WTC11 (cell line): ENCODE measurements at places on chromosomes 7 and 10.

DNA sequence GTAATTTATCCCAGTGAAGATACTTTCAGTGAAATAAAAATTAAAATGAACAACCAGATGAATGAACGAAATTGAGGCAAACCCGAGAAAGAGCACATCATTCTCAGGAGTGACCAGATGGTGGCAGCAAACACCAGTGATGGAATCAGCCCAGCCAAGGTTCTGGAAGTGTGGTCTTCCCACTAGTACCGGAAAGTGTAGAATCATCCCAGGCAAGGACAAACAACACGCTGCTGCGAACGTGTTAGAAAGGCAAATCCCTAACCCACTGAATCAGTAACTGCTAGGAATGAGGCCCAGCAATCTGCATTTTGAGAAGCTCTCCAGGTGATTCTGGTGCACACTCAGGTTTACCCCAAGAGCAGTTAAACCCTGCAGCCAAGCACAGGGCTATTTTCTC, 15.5 kb upstream of the SLC18A3 start:
- peak; percentile 70 for DNase-seq

- DNase-seq: no peak
Observed at GRCh38 chr7:5854738-5855137, 25.9 kb upstream of the OCM start.

DNA sequence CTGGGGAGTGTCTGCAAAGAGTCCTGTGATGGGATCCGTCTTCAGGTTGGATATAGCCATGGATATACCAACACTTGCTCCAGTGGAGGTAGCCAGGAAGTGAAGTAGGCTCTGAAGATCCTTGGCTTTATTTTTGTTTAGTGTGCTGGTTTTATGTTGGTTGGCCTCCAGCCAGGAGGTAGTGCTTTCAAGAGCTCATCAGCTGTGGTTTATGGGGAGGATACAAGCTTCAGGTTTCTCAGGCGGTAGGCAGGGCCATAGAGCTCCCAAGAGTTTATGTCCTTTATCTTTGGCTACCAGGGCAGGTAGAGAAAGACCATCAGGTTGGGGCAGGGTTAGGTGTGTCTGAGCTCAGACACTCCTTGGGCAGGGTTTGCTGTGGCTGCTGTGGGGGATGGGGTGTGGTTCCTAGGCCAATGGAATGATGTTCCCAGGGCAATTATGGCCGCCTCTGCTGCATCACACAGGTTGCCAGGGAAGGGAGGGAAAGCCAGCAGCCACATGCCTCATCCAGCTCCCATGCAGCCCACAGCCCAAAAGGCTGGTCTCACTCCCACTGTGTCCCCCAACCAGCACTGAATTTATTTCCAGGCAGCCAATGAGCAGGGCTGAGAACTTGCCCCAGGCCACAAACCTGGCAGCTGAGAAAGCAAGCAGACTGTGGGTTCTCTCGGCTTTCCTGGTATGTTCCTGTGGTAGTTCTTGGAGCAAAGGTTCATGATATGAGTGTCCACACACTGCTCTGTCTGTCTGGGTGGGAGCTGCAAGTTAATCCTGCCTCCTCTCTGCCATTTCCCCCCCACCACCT, 67.0 kb upstream of the PRLHR start:
- no peak for DNase-seq

DNA sequence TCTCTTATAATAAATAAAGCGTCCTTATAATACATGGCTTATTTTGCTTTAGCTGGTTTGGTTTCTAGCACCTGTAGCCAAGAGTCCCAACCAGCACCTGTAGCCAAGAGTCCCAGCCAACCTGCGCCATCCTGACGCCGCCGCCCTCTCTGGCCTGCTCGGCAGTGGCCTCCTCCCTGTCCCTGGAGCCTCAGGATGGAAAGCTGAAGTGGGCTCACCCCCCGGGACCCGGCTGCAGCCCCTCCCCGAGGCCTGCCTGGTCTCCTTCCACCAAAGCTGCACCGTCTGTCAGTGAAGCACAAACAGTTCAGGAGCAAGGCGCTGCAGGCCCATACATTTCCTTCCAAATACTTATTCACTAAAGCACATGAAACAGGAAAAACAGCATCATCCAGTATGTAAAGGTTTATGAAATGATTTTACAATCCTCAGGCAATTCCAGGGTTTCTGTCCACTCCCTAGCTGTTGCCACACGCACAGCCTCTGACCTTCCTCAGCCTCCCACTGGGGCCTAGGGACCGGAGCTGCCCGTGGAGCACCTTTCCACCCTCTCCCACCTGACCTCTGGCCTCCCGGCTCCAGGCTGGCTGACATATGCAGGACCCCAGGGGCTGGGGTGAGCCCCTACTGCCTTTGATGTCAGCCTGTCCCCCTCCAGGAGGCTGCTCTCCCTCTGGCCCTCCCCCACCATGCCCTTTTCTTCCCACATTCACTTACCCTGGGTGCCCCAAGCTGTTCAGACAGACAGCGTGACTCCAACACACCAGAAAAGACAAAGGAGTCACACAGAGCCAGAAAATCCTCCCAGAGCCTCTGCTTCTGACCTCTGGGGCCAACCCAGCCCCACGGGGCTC, 149.6 kb upstream of the PPP2R2D start:
- no peak for DNase-seq

DNA sequence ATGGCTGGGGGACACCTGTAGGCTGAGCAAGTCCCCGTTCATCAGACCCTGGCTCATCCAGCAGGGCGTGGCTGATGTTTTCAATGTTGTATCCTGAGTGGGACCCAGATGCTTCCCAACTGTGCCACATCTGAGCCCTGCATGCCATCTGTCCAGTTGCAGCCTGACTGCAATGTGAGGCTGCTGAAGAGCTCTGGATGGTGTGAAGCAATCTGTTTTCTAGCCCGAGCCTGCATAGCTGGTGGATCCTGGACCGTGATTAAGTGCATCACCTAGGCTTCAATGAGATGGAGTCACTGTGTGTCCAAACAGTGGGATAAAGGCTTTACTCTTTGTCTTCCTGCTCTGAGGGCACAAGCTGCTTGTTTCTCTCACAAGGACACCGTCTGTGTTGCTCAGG, 99.8 kb downstream of the TCF7L2 start:
- DNase-seq: no peak

DNA sequence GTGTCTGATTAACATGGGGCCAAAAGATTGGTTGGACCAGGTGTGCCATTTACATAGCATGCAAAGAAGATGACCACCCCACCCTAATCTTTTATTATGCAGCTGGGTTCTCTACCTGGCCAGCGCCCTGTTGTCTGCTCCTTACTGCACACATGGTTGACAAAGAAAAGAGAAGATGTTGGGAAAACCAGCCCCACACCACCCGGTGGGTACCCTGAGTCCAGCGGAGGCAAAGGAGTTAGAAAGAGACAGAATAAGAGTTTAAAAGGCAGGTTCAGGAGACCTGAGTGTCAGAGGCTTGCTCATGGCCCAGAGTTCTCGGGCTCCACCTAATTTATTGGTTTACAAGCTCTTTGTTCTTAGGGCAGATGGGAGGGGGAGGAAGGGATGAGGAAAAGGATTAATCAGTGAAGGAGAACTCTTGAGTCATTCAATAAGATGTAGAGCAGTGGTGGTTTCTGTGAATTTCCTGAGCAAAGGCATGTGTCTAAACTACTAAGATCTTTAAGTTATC, 24.1 kb upstream of the ABCA13 start:
- DNase-seq: no peak

DNA sequence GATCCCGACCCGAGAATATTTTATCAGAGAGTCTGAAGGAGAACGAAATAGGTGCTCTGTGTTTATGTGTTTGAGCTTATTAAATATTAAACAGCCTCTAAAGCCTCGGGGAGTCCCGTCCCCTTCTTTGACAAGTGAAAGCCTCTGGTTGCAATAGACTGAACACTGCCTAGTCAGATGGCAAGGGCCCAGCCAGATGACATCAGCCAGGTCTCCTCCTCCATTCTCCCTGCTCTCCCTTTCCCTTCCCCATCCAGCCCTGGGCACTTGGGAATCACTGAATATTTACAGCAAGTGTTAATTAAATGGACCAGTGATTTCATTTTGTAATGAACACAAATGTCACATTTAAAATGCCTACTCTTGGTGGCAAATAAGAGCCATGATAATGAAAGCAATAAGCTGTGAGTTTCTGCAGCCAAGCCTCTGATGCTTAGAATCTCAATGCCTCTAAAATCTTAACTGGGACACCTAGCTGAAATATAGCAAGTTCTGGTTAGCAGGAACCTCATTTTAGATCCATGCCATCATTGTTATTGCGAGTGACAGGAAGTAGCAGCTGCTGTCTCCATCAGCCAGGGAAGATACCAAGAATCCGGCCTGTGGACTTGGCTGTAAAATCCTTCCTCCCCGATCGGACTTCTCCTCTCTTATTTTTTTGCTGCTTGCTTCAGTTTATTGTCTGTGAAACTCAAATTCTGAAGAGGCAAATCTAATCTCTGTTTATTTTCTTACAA, 202.1 kb downstream of the PRPF18 start:
- DNase-seq: no peak

- DNase-seq: no peak
Observed at GRCh38 chr7:20328692-20329091, 2.0 kb upstream of the ITGB8 start.

DNA sequence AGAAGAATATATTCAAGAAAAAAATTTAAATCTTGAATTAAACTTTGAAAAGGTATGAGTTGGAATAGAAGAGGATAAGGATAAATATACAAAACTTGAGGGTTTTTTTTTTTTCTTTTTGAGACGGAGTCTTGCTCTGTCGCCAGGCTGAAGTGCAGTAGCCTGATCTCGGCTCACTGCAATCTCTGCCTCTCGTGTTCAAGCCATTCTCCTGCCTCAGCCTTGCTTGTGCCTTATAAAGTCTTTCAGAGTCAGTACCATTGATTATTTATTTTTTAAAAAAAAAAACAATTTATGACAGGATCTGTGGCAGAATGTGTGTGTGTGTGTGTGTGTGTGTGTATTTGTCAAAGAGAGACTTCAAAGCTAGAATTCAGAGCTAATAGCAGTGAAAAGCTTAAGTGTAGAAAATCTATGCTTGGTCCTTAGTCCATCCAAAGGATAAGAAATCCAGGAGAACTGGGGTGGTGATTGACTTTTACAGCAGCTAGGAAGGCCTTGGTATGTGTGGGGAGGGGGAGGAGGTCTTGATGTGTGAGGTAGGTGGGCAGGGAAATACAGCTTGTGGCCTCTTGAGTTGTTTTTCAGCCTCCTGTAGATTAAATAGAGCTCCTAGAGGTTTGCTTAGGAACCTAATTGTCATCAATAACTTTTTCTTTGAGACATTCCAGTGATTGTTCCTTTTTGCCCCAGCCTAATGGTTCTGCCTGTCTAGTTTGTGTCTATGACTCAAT, 2.4 kb downstream of the HECTD2 start:
- DNase-seq: no peak

- no peak for DNase-seq
Observed at GRCh38 chr10:28008054-28008453, 9.2 kb upstream of the ODAD2 start.

GRCh38 chr10:122050811-122051210, 61.8 kb downstream of the TACC2 start:
- DNase-seq: no peak

DNA sequence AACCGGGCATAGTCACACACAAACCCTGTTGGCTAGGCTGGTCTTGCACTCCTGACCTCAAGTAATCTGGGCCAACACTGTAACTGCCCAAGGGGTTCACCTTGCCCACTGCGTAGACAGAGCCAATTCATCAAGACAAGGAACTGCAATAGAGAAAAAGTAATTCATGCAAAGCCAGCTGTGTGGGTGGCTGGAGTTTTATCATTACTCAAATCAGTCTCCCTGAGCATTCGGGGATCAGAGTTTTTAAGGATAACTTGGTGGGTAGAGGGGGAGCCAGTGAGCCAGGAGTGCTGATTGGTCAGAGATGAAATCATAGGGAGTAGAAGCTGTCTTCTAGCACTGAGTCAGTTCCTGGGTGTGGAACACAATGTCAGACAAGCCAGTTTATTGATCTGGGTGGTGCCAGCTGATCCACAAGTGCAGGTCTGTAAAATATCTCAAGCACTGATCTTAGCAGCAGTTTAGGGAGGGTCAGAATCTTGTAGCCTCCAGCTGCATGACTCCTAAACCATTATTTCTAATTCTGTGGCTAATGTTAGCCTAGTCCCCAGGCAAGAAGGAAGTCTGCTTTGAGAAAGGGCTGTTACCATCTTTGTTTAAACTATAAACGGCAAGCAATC, 15.6 kb upstream of the FXYD4 start:
- DNase-seq: no peak

DNA sequence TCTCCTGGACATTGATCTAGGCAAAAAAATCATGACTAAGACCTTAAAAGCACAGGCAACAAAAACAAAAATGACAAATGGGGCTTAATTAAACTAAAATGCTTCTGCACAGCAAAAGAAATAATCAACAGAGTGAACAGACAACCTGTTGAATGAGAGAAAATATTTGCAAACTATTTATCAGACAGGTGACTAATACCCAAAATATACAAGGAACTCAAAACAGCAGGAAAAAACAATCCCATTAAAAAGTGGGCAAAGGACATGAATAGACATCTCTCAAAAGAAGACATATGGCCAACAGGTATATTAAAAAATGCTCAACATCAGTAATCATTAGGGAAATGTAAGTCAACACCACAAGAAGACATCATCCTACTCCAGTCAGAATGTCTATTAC, 166.8 kb downstream of the MTERF1 start:
- no peak for DNase-seq

DNA sequence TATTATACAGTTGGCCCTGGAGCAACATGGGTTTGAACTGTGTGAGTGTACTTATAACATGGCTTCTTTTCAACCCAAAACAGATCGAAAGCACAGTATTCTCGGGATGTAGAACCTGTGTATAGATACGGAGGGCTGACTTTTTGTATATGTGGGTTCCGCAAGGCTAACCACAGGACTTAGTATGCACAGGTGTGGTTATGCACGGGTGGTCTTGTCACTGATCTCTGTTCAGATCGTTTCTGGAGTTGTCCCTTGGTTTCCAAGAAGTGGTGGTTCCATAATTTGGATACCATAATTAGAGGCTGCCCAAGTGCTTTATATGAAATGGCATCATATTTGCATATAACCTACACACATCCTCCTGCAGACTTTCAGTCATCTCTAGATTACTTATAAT, 10.9 kb upstream of the BHLHA15 start:
- DNase-seq: no peak

GRCh38 chr7:70665997-70666396, 465.9 kb upstream of the GALNT17 start:
- DNase-seq: no peak

DNA sequence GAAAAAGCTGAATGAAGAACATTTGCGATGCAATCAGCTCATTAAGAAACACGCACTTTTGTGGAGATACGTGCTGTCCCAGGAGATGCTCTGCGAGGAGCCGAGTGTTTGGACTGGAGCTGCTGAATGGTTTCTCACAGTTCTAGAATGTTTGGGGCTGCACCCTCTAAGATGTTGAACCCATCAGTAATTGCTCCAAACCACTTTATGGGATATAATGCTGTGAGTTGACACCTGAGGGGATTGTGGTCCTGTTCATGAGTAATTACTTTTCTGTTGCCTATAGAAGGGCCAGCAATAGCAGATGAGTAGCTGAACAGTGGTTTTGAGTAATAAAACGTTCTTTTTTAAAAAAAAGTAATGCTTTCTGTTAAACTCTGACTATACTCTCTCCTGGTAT, 63.1 kb downstream of the IKZF1 start:
- no peak for DNase-seq

DNA sequence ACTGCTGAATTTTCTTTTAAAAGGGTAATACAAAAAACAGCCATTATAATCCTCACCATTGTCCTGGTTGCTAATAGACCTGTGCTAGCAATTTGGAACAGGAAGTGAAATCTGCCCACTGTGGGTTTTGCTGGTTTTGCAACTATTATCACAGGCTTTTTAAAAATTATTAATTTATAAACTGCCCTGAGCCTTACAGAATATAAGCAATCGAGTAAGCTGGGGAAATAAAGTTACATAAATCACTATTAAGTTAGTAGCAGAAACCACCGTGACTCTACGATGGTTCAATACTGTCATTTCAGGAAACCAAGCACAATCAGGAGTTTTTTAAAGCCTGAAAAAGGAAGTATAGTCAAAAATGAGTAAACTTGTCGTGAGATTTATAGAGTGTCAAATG, 62.3 kb downstream of the TMEM26 start:
- DNase-seq: no peak
